ENCODE measurements at places on chromosomes 5 and 9.

GRCh38 chr5:132019337-132019736, 7.9 kb upstream of the ACSL6 start:
- no peak for DNase-seq

DNA sequence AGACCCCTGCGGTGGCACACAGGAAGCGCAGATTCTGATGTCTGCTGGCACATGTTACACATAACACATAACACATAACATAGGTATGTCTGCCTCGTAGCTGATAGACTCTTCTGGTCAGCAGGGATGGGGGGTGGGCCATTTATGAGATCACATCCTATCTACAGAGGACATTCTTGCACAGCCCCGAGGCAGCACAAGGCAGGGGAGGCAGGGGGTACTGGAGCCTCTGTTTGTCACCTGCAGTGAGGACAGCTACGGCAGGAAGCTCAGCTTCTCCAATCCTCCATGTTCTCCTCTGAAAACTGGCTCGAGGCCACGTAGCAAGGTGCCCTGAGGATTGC, 16.7 kb upstream of the MED10 start:
- DNase-seq: no peak

- DNase-seq: peak; percentile 71
Measured at GRCh38 chr9:96599298-96599697, 20.3 kb downstream of the CDC14B start.

DNA sequence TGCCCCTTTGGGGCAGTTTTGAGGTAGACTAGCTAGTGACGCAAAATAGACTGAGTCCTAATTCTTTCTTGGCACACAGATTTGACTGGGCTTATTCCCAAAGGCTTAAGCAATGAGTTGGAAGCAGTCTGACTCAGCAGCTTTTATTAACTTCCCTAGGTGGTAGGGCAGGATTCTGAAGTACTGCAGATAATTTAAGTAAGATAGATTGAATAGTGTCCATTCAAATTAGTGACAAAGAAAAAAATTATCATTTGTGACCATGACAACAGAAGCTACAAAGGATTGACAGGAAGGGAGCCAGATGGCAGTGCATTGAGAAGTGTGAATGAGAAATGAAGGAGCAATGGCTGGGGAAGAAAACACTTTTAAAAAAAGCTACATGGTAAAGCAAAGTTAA, 649.4 kb downstream of the CDH9 start:
- DNase-seq: no peak

- no peak for DNase-seq
Measured at GRCh38 chr5:57476601-57477056, 6.0 kb downstream of the ACTBL2 start.

- no peak for DNase-seq
Measured at GRCh38 chr5:136036293-136036911, 7.6 kb downstream of the TGFBI start.

DNA sequence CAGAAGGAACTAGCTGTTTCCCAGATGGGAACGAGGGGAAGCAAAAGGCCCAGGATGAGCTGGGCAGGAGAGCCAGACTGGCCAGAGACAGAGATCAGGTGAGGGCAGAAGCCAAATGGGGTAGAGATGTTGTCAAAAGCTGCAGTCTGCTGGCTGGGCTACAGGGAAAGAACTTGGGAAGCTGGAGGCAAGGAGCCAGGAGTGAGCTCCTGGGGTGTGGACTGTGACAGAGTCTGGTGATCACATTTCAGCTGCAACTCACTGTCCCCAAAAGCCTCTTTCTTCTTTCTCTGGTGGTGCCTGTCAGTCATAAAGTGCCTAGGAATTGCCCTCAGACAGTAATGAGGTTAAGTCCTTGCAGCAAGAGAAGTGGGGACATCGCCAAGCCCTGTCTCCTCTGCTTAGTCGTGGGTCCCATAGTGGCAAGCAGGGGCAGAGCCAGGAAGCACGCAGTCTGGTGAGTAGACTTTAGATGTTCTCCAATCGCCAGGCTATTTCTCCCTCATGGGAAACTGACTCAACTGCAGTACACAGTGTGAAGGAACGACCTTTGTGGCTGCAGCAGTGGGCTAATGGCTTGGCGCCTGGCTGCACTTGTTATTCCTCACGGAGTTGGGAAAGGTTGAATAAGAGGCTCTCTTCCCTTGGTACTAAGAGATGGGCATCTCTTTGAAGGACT, 2.5 kb upstream of the FSD1L start:
- peak; percentile 20 for DNase-seq

- DNase-seq: peak; percentile 57
Measured at GRCh38 chr5:10479154-10479721, 37.6 kb downstream of the ROPN1L start.

DNA sequence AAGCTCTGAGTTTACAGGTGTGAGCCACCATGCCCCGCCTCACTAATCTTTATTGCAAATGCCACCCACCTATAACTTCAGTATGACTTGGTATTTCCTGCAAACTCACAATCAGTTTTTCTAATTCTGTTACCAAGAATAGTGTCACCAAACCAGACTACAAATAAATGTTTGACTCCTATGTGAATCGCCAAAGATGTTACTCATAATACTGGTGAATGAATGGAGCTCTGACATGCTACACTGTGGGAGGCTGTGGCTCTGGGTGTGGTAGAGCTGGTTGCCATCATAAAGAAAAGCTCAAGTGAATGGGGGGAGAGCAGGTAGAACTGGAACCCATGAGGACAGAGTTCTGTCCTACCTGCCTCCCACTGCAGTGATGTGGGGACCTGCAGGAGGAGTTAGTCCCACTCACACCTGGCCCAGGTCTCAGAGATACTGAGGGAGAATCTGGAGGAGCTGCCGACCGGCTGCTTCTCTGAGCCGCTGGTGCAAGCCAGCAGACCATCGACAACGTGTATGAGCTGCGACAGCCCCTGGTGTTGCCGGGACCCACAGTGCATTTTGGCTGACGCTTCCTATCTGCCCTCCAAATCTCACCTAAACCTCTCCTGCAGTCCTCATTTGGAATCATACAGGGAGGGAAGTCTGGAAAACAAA, 95.7 kb downstream of the ENTREP1 start:
- no peak for DNase-seq

GRCh38 chr9:122252796-122253195, 11.8 kb downstream of the RBM18 start:
- no peak for DNase-seq

Data from fibroblast of gingiva (primary cell).